ENCODE measurements at places on chromosomes 11 and 22. TPM values are rescaled to one million over a fixed set of nuclear protein-coding genes. Genes with fewer than 3 reads are reported as not detected.

Gene DGCR6L
- total RNA-seq, result 28.7 TPM

Gene TENM4
- 57.3 TPM for total RNA-seq

Gene TTC36
- 0.59 TPM for total RNA-seq

Gene PKP3
- 0.69 TPM for total RNA-seq

Gene CEP126
- 0.89 TPM for total RNA-seq
